ENCODE measurements at places on chromosomes 7 and 10. TPM values are rescaled to one million over a fixed set of nuclear protein-coding genes. Genes with fewer than 3 reads are reported as not detected.

TBX20 gene
- 0.70 TPM for total RNA-seq

MSS51 gene
- 4.6 TPM for total RNA-seq

SYT15B gene
- 0.06 TPM for total RNA-seq

HOGA1 gene
- total RNA-seq: not detected

H2BK1 gene
- total RNA-seq: 7.7 TPM

PSD gene
- 8.8 TPM for total RNA-seq

DUSP5 gene
- 59.1 TPM for total RNA-seq

CXCL12 gene
- not detected for total RNA-seq

C7orf25 gene
- 4.8 TPM for total RNA-seq

NUPR2 gene
- not detected for total RNA-seq

BMS1 gene
- total RNA-seq: 16.4 TPM

ZNF853 gene
- 3.6 TPM for total RNA-seq

UPK3B gene
- total RNA-seq: 6.0 TPM

ZEB1 gene
- total RNA-seq: 48.4 TPM

DNA sequence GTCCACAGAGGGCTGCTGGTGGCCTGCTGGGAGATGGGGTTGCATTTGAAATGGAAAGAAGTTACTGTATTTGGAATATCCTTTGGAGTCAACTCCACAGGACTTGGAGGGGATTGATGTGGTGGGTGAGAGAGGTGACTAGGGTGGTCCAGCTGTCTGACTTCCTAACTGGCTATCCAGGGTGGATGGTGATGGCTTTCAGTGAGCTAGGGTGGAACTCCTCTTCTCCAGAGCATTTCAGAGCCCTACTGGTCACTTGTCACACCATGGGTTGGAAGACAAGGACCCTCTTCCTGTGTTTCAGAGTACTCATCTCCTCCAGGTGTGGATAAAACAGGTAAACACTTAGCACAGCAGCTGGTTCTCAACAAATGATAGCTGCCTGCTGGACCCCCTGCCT is 3.3 kb upstream of the ADAMTS14 start:
- no peak for DNase-seq

DNA sequence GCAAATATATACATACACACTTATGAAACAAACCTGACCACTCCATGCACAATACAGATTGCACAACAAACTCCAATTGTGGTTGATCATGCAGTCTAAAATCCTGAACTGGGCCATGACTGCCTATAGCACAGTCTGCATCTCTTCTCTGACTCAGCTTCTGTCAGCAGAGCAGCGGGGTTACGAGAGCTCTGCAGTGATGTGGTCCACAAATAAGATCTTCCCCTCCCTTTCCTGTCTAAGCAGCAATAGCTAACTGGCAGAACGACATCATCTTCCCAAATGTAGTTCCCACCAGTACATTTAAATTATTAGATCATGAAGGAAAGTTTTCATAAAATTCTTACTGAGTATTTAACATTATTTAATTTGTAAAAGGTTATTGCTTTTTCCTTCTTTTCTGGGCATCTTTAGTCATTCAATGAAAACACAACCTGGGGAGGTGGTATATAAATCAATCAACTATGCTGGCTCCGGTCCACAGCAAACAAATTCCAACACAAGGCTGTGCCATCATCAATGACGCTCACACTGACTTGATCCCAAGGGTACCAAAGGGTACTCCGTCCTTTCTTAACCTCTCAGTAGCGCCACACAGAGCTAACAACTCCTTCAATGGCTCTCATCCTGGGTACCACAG is 17.1 kb downstream of the ARHGAP21 start:
- no peak for DNase-seq

GRCh38 chr10:130994845-130995244 is 316.7 kb downstream of the TCERG1L start:
- DNase-seq: no peak

DNA sequence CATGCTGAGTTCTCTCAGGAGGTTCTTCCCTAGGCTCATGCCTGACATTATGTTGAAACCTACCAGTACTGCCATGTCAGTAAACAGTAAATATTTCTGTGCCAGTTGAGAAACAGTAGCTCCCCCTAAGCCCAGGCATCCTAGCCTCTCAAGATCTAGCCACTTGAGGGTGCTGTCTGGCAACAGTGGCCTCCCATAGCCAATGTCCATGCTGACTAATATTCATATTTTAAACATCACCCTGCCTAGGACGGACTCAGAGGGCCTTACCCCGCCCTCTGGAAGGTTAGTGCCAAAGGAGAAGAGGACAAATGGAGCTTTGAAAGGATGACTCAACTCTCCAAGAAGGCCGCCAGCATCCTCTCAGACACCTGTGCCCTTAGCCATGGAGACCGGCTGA is 7.7 kb downstream of the ACSM6 start:
- no peak for DNase-seq

- DNase-seq: no peak
Measured at GRCh38 chr7:151748733-151749132, 128.2 kb downstream of the PRKAG2 start.

GRCh38 chr7:14807507-14807906 is 95.0 kb downstream of the DGKB start:
- DNase-seq: no peak

DNA sequence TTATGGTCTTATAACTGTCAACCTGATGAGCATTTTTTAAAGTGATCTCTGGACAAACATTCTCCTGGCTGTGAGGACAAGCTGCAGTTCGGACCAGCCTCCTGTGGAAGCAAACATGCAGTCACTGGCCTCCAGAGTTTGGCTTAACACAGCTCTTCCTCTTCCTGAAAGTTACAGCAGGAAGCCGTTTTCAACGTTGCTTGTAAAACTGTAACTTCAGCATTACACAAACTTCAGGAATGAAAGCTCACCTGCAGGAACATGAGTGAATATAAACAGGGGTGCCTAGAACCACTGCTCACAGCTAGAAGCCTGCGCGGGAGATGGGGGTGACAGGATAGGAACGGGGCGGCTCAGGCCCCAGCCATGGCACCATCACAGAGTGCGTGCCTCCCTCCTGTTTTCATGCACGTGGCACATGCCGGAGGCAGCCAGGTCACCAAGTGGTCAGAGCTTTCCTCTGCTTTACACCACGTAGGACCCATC is 292.9 kb upstream of the PITRM1 start:
- DNase-seq: no peak

GRCh38 chr10:68474021-68474420 is 2.2 kb upstream of the DNA2 start:
- no peak for DNase-seq

DNA sequence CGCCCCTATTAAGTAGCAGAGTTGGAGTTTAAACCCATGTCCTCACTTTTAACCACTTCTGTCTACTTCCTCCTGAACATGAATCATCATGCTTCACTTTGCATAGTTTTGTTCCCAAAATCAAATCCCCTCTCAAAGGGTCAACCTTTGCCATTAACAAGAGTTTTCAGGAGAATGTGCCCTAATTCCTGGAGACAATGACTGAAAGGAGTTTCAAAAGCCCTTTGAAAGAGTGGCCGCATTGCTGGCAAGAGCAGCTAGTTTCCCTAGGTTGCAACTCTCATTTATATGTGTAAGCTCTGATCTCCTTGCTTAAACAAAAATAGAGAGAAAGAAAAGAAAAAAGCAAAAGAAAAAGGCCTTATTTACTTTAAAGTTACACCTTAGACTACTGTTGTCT is 9.2 kb downstream of the LGI1 start:
- DNase-seq: no peak

- no peak for DNase-seq
Measured at GRCh38 chr7:52355053-52355452, 680.4 kb upstream of the POM121L12 start.

DNA sequence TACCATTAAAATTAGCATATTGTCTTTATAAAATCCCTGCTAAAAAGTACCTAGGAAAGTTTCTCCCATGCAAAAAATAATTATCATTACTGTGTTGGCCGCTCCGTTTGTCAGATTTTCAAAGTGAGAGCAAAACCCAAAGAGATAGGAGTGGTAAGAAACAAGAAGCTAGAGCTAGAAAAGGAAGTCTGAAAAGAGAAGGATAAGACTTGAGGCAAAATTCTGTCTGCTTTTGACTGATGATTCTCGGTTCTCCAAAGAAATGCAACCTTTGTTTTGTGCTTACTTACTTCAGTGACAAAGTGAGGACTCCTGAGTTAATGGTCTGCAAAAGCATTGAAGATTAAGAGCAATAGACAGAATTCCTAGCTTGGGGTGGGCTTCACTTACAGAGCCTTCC is 33.3 kb upstream of the CAPZA2 start:
- DNase-seq: no peak

GRCh38 chr7:155219947-155220769 is 77.5 kb upstream of the INSIG1 start:
- no peak for DNase-seq

GRCh38 chr7:36181668-36182067 is 28.6 kb downstream of the EEPD1 start:
- no peak for DNase-seq

DNA sequence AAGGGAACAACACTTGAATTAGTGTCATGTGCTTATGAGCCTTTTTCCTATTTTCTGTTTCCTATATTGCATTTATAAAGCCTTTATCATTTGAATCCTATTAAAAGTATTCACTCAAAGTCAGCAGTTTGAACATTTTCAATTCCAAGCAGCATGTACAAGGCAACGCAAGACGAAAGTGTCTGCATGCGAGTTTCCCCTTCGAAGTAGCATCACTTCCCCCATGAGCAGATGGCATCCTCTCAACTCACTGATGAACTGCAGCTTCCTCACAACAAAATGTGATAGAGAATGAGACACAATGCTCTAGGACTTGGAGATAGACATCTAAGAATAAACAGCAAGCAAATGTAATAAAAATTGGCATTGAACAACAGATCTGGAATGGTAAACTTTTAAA is 270.7 kb downstream of the PRPF18 start:
- DNase-seq: no peak

- no peak for DNase-seq
Measured at GRCh38 chr7:142711196-142711595, 38.1 kb upstream of the PRSS1 start.

DNA sequence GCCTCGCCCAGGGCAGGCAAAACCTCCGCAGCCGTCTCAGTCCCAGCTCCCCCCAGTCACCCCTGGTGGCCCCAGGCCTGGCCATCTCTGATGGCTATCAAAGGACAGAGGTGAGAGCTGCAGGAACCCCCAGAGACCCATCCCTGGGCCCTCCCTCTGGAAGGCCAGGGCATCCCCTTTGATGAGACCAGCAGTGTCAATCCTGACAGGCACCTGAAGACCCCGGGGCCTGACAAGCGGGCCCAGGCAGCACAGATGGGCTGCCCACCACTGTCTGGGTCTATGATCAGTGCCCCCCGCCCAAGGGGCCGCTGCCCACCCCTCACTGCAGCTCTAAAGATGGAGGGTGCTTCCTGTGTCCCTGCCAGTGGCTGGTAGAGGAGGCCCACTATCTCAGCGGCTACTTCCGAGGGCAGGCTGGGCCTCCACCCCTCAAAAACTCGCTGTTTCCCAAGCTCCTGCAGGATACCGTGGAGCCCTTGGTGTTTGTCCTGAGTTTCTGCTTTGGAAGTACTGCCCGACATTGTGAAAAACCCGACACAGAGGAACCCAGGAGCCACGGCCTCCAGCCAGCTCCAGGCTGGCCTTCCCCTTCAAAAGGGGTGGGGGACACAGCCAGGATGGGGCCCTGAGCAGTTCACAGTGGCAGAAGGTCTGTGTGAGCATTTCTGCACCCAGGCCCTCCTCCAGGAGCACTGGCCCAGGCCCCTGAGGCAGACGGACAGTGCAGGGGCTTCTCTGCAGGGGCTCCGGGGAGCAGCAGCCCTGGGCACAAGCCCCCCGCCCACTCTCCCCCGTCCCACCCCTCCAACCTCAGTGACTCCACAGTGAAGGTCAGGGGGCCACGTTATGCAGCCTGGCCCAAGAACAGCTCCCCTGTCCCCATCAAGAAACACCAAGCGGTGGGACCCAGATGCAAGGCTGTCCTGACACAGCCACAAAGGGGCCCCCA is 99.2 kb downstream of the PDGFA start:
- DNase-seq: no peak

DNA sequence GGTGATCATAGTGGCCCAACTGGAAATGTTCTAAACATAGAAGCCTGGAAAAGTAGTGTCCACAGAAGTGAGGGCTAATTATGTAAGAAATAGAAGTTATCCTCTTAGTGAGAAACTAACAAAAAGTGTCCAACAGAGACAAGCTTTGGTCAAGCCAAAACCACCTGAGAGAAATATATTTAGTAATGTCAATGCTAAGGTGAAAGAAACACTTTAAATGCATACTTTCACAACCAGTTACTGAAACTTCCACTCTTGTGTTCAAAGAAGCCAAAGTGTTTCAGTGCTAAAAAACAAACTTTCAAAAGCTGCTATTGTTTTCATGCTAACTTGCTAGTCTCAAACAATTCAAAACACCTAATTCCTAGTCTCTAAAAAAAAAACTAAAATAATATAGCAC is 18.1 kb downstream of the RAB11FIP2 start:
- DNase-seq: no peak

- no peak for DNase-seq
Measured at GRCh38 chr7:148487912-148488311, 102.7 kb upstream of the C7orf33 start.

GRCh38 chr7:87330316-87330715 is 15.1 kb upstream of the CROT start:
- DNase-seq: no peak

- peak; percentile 25 for DNase-seq
Measured at GRCh38 chr7:7183061-7183837, 905 bp downstream of the C1GALT1 start.

GRCh38 chr10:59143544-59143943 is 32.9 kb upstream of the PHYHIPL start:
- no peak for DNase-seq

DNA sequence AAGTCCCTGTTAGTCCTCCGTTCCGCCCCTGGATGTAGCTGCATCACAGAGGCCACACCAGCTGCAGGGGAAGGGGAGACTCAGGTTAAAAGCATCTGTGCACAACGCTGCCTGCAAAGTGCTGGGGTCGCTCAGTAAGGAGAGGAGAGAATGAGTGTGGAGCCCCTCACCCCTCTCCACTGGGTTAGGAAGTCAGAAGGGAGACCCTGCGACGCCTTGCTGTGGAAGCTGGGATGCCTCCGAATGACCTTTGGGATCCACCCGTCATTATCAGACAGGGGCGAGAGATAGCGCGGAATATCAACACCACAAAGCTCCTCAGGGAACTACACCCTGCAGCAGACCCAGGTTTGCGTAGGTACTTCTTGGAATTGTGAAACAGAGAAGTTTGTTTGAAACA is 167.7 kb upstream of the SHH start:
- no peak for DNase-seq

DNA sequence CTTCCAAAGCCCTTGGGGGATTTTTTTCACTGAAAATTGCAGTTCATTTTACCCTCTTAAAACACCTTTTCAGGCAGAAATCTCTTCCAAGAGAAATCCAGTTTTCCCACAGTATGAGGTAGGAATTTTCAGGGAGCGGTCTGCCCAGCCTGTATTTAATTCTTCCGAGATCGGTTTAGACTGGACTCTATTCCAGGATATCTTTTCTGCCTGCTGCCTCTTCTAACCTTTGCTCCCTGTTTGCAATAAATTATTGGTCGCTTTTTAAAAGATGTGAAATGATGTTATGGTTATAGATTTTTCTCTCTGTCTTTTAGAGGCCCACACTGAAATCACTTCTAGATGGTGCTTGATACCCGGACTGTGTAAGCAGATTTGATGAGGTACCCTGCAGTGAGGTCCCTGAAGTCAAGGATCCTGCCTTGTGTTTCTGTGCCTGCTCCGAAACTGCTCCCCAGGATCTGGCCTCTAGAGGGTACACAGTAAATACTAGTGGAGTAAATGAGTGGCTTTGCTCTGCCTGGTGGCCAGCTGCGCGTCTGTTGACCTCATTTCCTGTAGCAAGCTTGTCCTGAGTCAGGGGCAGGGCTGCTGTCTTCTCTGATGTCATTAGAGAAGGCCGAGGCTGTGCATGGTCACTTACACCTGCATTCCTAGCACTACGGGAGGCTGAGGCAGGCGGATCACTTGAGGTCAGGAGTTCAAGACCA is 191.6 kb downstream of the FANK1 start:
- DNase-seq: no peak

Data from T-cell (primary cell).